ENCODE measurements at places on chromosomes 11 and 22.

GRCh38 chr11:33402066-33402465 is 144.9 kb downstream of the HIPK3 start:
- H3K36me3 ChIP-seq = no peaks in the 10 kb centered on the region
- H3K27me3 ChIP-seq = no peaks in the 10 kb centered on the region
- no peak for DNase-seq
- no peaks in the 10 kb centered on the region for H3K4me1 ChIP-seq
- no peak overlapping the region for H3K27ac ChIP-seq
- no peak overlapping the region for H3K4me3 ChIP-seq

DNA sequence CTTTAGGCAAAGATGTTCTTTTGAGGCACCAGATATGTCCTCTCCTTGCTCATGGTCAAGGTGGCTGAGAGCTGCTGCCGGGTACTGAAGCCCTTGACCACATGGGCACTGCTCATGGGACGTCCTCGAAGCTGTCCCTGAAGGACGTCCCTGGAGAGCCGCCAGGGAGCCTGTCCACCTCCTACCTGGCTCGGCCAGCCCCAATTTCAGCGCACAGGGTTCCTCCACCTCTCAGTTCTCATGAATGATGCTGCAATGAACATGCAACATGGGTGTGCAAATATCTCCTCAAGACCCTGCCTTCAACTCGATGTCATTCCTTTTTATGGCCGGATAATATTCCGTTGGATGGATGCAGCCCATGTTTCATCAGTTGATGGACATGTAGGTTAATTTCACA is 24.4 kb upstream of the TOLLIP start:
- H3K27me3 ChIP-seq = no peaks in the 10 kb centered on the region
- peaks cover 14% of the 10 kb centered on the region for H3K4me1 ChIP-seq
- H3K36me3 ChIP-seq = no peaks in the 10 kb centered on the region
- H3K27ac ChIP-seq = no peak overlapping the region
- DNase-seq = no peak

DNA sequence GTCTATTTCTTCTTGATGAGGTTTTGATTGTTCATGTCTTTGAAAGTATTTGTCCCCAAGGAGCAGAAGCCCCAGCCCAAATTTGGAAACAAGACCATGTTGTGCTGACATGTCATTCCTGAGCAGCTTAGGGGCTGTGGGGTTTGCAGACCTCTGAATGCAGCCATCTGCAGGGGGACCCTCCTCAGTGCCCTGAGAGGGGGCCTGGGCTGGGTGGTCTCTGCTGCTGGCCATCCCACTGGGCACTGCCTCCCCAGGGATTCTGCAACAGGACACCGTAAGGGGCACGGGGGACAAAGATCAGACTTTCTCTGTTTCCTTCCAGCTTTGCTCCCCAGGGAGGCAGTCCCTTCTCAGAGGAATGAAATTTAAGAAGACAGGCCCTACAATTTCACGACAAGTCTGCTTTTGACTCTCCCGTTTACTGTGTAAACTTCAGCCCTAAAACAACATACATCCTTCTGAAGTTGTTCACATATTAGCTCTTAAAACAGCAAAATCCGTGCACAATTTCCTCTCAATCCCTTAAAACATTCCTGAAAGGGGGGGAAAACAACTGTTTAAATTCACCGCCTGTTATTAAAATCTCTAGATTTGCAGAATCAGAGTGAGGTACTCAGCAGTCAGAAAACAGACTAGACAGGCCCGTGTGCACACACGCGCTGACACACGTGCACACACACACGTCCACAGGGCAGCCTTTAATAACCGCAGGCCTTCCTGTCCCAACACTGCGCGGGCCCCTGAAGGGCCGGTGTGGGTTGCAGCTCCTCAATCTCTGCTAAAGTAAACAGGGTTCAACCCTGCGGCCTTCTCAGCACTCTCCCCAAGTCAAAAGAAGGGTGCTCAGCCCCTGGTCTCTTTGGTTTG is 109.8 kb downstream of the KCNQ1 start:
- no peak for DNase-seq
- no peaks in the 10 kb centered on the region for H3K27me3 ChIP-seq
- no peaks in the 10 kb centered on the region for H3K36me3 ChIP-seq
- no peak overlapping the region for H3K27ac ChIP-seq
- no peak overlapping the region for H3K4me3 ChIP-seq

DNA sequence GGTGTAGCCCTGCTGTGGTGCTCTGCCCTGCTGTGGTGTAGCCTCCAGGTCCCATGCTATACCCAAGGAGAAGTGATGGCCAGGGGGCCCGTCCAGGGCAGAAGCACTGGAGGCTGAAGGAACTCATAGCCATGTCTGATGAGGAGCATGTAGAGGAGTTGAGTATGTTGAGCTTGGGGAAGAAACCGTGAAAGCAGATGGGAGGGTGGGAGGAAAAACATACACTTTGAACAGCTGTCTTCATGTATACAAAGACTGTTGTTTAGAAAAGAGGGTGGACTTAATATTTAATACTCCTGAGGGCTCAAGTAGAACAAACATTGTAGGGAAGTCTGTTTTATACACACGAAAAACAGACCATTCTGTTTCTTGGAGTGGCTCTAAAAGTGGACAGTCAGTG is 26.6 kb upstream of the TTC12 start:
- H3K4me3 ChIP-seq = no peak overlapping the region
- no peaks in the 10 kb centered on the region for H3K36me3 ChIP-seq
- H3K27me3 ChIP-seq = no peaks in the 10 kb centered on the region
- no peaks in the 10 kb centered on the region for H3K4me1 ChIP-seq
- H3K27ac ChIP-seq = no peak overlapping the region
- no peak for DNase-seq

DNA sequence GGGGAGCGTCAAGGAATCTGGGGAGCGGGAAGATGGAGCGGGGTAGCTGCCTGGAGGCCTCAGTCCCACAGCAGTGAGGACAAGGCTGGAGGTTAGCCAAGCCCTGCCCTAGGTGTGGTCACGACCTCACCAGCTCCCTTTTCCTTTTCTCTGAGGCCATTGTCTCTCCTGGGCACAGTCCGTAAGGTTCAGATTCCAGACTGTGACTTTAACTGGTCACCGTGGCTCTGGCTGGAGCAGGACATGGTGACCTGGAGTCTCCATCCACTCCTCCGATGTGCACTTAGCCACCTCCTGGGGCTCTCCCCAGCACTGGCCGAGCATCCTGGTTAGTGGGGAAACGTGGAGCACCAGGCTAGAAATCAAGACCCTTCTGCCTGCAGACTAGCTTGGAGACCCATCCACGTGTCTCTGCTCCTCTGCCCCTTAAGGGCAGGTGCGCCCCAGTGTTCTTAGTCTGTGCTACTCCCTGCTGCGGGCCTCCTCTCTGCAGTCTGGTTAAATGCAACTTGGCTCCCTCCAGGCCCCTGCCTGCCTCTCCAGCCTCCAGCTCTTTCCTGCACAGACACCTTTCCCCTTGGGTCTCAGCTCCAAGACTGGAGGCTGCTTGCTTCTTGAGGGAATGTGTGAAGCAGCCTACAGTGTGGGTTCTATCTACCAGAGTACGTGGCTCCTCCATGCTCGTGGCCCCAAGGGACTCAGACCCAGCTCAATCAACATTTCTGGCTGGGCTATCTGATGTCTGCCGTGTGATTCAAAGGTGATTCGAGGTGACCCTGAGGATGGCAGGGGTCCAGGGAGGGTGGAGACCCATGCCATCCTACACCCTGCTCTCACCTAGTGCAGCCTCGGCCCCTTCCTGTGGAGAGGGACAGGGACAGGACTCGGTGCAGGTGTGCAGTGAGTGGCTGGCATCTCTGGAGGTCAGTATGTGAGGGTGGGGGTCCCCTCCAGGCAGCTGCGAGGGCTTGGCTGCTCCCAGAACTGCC is 5.2 kb downstream of the SLC25A1 start:
- H3K27me3 ChIP-seq = no peaks in the 10 kb centered on the region
- no peak overlapping the region for H3K4me3 ChIP-seq
- no peaks in the 10 kb centered on the region for H3K36me3 ChIP-seq

GRCh38 chr11:8870411-8871170 is 40.4 kb upstream of the AKIP1 start:
- no peaks in the 10 kb centered on the region for H3K27me3 ChIP-seq
- no peaks in the 10 kb centered on the region for H3K36me3 ChIP-seq
- peaks cover 59% of the 10 kb centered on the region for H3K4me1 ChIP-seq
- no peak for DNase-seq
- H3K4me3 ChIP-seq = peak overlapping the region; percentile 88
- peak overlapping the region; percentile 97 for H3K27ac ChIP-seq

GRCh38 chr11:1333091-1333772 is 23.8 kb upstream of the TOLLIP start:
- no peak overlapping the region for H3K27ac ChIP-seq
- H3K4me1 ChIP-seq = peaks cover 14% of the 10 kb centered on the region
- H3K4me3 ChIP-seq = no peak overlapping the region
- no peaks in the 10 kb centered on the region for H3K27me3 ChIP-seq

DNA sequence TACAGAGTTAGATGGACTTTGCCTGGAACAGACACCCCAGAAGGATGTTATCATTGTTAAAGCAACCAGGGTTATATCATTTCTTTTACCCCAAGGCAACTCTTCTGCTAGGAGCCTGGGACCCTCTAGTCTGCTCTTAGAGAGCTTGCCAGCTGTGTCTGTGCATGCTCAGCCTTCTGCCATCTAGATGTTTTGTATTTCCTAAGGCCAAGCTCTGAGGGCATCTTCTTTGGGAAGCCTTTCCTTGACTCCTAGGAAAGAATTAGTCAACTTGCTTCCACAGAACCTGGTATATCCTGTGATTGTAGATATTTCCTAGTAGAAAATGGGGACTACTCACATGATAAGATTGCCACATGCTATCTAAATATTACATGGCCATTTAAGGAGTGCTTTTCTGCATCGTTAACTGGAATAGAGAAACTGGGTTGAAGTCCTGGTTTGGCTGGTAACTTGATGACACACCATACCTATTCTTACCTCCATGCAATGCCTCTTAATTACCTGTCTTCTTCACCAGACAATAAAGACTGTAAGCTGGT is 87.6 kb downstream of the STIM1 start:
- H3K4me1 ChIP-seq = peaks cover 97% of the 10 kb centered on the region
- H3K36me3 ChIP-seq = no peaks in the 10 kb centered on the region
- DNase-seq = peak; percentile 77
- no peaks in the 10 kb centered on the region for H3K27me3 ChIP-seq

DNA sequence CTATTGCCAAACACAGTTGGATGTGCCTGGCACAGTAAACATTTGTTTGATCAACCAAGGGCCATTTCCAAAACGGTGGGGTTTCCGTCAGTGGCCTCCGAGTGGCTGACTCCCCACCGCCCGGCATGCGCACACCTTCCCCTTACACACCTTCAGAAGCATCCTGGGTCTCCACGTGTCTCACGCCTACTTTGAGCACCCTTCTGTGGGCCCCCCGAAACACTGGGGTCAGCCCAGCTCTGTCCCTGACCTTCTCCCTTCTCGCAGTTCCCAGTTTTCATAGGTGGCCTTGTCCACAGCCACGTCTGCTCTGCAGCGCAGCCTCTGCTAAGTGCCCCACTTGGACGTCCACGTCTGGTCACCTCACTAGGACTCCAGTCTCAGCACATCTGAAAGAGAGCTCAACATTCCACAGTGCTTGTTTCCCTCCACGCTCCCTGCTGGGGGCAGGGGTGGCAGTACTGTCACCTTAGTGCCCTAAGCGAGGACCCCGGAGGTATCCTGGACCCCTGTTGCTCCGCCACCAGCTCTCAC is 13.2 kb upstream of the SHANK2 start:
- H3K36me3 ChIP-seq = no peaks in the 10 kb centered on the region
- DNase-seq = no peak
- H3K27ac ChIP-seq = no peak overlapping the region
- H3K27me3 ChIP-seq = no peaks in the 10 kb centered on the region

DNA sequence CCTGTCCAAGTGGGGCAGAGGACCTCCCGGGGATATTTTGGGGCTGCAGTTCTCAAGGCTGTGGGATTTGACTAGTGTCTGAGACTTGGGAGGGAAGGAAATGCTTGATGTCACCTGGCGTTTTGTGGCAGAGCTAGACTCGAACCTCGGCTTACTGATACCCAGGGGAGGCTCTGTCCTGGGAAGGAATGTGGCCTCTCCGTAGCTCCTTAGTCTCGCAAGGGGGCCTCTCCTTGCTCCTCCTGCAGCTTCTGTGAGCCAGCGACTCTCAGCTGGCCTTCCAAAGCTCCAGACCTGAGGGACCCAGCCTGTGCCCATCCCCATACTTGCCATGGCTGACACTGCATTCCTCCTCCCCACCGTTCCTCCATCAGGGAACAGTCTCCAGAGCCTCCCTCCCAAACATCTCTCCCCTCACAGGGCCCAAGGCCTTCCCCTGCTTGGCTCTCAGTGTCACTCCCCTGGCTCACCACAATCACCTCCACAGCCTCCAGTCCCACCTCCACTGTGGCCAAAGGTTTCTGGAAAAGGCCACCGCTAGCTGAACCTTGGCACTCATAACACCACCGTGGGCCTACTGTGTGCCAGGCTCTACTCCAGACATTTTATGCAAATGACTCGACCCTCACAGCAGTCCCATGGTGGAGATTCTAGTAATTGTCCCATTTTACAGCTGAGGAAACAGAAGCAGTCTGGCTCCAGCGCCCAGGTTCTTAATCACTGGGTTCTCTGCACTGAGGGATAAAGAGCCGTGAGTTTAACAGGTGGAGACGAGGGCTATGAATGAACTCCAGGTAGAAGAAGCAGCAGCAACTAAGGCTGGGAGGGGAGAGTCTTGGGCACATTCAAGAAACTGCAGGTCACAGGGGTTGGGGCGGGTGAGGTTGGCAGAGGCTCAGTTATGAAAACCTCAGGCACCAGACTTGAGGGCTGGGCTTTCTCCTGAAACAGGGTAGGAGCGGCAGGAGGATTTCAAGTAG is 12.1 kb downstream of the P2RY2 start:
- no peak for DNase-seq
- H3K27ac ChIP-seq = no peak overlapping the region
- H3K27me3 ChIP-seq = no peaks in the 10 kb centered on the region
- no peak overlapping the region for H3K4me3 ChIP-seq

- H3K36me3 ChIP-seq = no peaks in the 10 kb centered on the region
- peaks cover 22% of the 10 kb centered on the region for H3K4me1 ChIP-seq
- H3K27ac ChIP-seq = no peak overlapping the region
- no peaks in the 10 kb centered on the region for H3K27me3 ChIP-seq
- no peak overlapping the region for H3K4me3 ChIP-seq
Measured at GRCh38 chr11:2744166-2744565, 44.4 kb upstream of the KCNQ1OT1 start.

- no peak overlapping the region for H3K27ac ChIP-seq
- H3K27me3 ChIP-seq = no peaks in the 10 kb centered on the region
Measured at GRCh38 chr11:26150031-26150430, 181.9 kb upstream of the ANO3 start.

- H3K36me3 ChIP-seq = no peaks in the 10 kb centered on the region
- no peaks in the 10 kb centered on the region for H3K27me3 ChIP-seq
- H3K4me1 ChIP-seq = peaks cover 23% of the 10 kb centered on the region
- H3K27ac ChIP-seq = peak overlapping the region; percentile 64
- H3K4me3 ChIP-seq = no peak overlapping the region
Measured at GRCh38 chr11:10742460-10743208, 8.4 kb upstream of the CTR9 start.

- no peaks in the 10 kb centered on the region for H3K4me1 ChIP-seq
- H3K27ac ChIP-seq = no peak overlapping the region
- H3K4me3 ChIP-seq = no peak overlapping the region
- no peaks in the 10 kb centered on the region for H3K36me3 ChIP-seq
- no peaks in the 10 kb centered on the region for H3K27me3 ChIP-seq
Measured at GRCh38 chr22:46958658-46959057, 196.2 kb downstream of the TBC1D22A start.

Measured in vagina (tissue), 2 donors.